ENCODE measurements at places on chromosomes 6 and 20.

DNA sequence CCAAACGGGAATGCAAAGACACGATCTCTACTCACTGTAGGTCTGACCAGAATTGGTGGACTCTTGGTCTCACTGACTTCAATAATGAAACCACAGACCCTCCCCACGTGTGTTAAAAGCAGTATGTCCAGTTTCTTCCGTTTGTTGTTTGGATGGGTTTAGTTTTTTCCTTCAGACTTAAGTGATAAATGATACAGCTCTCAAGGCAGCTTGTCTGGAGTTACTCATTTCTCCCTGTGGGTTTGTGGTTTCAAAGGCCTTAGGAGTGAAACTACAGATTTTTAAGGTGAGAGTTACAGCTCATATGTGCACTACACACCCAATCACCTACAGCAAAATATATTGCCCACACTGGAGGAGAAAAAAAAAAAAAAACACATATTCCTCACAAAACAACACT is 86.7 kb upstream of the STMND1 start:
- H3K4me3 ChIP-seq: no peak overlapping the region
- no peak for DNase-seq
- H3K27ac ChIP-seq: no peak overlapping the region
- peaks cover 7% of the 10 kb centered on the region for H3K4me1 ChIP-seq
- no peaks in the 10 kb centered on the region for H3K36me3 ChIP-seq

DNA sequence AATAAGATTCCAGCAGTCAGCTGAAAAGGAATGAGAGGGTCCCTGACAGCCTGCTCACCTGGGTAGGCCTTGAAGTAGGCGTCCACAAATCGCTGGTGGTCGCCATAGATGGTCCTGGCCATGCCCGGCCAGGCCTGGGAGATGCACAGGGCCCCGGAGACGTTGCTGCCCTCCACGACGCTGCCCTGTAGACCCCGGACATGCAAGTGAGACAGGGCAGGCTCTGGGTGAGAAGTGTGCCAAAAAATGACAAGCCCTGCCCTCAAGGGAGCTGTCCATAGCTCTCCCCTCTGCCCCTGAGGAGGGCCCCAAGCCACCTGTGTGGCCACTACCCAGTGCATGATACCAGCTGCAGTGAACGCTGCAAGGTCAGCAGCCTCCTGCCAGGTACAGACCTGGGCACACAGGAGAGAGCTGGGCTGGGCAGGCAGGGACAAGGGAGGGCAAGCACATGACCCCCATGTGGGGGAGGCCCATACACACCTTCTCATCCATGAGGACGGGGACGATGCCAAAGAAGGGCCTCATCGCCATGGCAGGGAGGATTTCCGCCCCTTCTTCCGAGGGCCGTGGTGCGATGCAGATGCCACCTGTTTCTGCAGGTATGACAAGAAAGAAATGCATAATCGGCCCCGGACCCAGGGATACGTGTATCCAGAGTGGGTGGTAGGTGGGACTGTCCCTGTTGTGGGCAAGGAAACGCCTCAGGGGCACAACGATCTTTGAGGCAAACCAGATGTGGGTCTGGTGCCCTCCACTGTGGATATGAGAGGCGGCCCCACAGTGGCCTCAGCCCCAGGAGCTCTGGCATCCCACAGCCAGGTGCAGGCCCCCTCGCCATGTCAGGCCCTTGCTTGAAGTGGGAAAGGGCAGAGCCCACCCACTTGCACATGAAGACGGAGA is 21.2 kb upstream of the APMAP start:
- no peak for DNase-seq
- H3K4me1 ChIP-seq: no peaks in the 10 kb centered on the region
- no peak overlapping the region for H3K27ac ChIP-seq
- no peak overlapping the region for H3K4me3 ChIP-seq
- H3K27me3 ChIP-seq: no peaks in the 10 kb centered on the region

GRCh38 chr6:46287681-46288080 is 116.9 kb upstream of the ENPP5 start:
- H3K4me1 ChIP-seq: no peaks in the 10 kb centered on the region
- H3K4me3 ChIP-seq: no peak overlapping the region
- H3K27me3 ChIP-seq: no peaks in the 10 kb centered on the region
- no peaks in the 10 kb centered on the region for H3K36me3 ChIP-seq

GRCh38 chr6:1088492-1089001 is 223.4 kb upstream of the FOXQ1 start:
- DNase-seq: no peak
- H3K36me3 ChIP-seq: no peaks in the 10 kb centered on the region
- H3K27ac ChIP-seq: no peak overlapping the region
- no peaks in the 10 kb centered on the region for H3K4me1 ChIP-seq
- H3K4me3 ChIP-seq: no peak overlapping the region

GRCh38 chr6:31737315-31737990 is 1.1 kb upstream of the CLIC1 start:
- H3K4me1 ChIP-seq: peaks cover 62% of the 10 kb centered on the region
- peak overlapping the region; percentile 96 for H3K4me3 ChIP-seq
- no peaks in the 10 kb centered on the region for H3K27me3 ChIP-seq

- DNase-seq: no peak
- H3K27ac ChIP-seq: peak overlapping the region; percentile 81
- H3K27me3 ChIP-seq: no peaks in the 10 kb centered on the region
- H3K36me3 ChIP-seq: peaks cover 8% of the 10 kb centered on the region
Measured at GRCh38 chr6:36686668-36687513, 8.4 kb downstream of the CDKN1A start.

GRCh38 chr6:70622461-70622860 is 45.2 kb upstream of the SMAP1 start:
- H3K27me3 ChIP-seq: no peaks in the 10 kb centered on the region
- no peaks in the 10 kb centered on the region for H3K4me1 ChIP-seq
- no peak overlapping the region for H3K27ac ChIP-seq
- DNase-seq: no peak
- no peaks in the 10 kb centered on the region for H3K36me3 ChIP-seq
- no peak overlapping the region for H3K4me3 ChIP-seq

DNA sequence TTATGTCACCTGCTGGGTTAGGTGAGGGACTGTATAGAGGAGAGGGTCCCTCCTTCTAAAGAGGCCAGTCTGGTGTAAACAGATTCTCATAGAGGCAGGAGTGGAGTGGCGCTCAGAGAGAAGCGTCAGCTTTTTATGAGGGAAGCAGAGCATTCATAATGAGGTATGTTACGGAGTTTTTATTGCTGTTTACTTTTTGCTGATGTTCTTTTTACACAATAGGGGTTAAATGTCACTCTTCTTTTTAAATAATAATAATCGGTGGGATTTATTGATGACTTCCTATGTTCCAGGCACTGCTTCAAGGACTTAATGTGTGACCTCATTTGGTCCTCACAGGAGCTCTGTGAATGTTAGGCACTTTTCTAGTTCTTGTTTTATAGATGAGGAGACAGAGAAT is 79.9 kb downstream of the L3MBTL3 start:
- peaks cover 74% of the 10 kb centered on the region for H3K36me3 ChIP-seq
- H3K4me1 ChIP-seq: no peaks in the 10 kb centered on the region
- H3K27ac ChIP-seq: no peak overlapping the region

DNA sequence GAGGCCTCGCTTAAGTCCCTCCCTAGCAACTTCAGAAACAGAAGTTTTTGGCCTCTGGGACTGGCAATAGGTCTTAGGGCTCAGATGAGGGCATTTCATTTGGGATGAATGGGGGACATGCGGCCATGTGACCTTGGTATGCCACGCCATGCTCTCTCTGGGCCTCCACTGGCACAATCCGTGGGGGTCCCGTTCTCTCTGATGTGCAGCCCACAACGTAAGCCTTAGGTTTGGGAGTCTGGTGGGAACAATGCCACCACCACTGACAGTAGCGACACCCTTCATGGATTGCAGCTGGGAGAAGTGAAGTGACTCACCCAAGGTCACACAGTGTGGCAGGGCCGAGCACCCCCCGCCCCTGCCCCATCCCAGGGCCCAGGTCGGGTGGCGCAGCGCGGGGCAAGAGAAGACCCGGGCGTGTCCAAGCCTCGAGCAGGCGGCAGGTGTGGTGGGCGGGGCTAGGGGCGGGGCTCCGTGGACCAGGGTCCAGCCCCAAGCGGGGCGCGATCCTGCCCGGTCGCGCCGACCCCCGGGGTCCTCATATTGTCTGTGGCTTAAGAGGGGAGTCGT is 864 bp upstream of the CEBPB start:
- peak overlapping the region; percentile 90 for H3K27ac ChIP-seq
- peak; percentile 35 for DNase-seq
- H3K4me3 ChIP-seq: peak overlapping the region; percentile 22
- no peaks in the 10 kb centered on the region for H3K27me3 ChIP-seq
- H3K4me1 ChIP-seq: peaks cover 62% of the 10 kb centered on the region

DNA sequence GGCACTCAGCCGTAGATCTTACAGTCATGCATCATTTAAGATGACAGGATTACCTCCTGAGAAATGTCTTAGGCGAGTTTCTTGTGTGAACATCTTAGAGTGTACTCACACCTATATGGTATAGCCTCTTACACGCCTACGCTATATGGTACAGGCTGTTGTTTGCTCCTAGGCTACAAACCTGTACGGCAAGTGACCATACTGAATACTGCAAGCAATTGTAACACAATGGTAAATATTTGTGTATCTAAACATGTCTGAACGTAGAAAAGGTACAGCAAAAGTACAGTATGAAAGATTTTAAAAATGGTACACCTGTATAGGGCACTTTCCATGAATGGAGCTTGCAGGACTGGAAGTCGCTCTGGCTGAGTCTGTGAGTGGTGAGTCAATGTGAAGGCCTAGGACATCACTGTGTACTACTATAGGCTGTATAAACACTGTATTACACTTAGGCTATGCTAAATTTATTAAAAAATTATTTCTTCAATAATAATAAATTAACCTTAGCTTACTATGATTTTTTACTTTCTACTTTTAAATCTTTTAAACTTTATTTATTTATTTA is 541 bp upstream of the IL20RA start:
- H3K4me1 ChIP-seq: peaks cover 6% of the 10 kb centered on the region
- H3K27ac ChIP-seq: no peak overlapping the region
- H3K4me3 ChIP-seq: peak overlapping the region; percentile 74
- no peaks in the 10 kb centered on the region for H3K36me3 ChIP-seq

DNA sequence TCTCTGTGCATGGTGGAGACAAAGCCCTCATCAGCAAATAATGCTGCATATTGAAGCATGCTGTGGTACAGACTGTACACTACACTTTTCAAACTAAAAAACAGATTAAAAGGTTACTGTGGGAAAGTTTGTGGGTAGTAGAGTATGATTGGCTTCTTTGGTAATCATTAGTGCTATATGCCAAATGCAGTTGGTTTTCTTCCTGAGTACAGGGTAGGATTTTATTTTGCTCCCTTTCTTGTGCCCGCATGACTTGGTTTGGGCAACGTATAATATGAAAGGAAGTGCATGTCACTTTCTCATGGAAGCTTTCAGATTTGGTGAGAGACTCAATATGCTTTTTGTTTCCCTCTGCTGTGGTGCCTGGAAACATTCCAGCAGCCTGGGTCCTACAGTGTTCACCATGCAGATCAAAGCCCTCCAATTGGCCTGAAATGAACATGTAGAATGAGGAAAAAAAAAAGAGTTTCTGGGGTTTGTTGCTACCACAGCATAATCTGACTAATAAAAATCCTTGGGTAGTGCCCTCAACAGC is 270.7 kb upstream of the ADGRB3 start:
- no peak overlapping the region for H3K4me3 ChIP-seq
- no peaks in the 10 kb centered on the region for H3K4me1 ChIP-seq
- no peak for DNase-seq
